ENCODE measurements at places on chromosomes 2 and 18.
A peak's percentile ranks its signal among the peaks of the same experiment; 100 is the strongest.

GRCh38 chr2:211455216-211455841 is 898.9 kb downstream of the CPS1 start:
- peak; percentile 46 for DNase-seq

DNA sequence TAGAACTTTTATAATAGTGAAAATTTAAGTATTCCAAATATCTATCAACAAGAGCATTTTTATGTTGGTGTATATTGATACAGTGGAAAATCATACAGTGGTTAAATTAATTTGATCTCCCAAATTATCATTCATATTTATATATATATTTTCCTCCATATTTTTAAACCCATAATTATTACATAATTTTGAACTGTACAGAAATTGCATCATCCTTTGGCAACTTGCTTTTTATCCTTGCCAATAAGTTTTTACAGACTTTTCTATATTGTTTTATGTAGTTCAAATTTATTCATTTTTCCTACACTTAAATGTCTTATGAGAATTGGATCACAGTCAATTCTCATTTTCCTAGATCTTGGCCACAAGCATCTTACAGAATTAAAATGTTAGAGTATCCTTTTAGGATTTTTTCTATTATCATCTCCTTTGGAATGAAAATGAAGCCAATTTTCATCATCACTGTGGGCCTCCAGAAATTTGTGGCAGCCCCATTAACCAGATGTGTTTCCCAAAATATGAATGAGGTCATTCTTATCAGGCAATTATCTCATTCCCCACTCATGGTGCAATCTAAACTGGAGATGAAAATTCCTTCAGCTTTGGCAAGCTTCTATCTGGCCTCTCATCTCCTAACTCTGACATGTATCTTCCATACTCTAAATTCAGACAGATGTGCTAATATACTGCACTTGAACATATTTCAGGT is 94.2 kb upstream of the DLGAP1 start:
- no peak for DNase-seq

- no peak for DNase-seq
Measured at GRCh38 chr2:157845081-157845480, 31.0 kb downstream of the ACVR1 start.

DNA sequence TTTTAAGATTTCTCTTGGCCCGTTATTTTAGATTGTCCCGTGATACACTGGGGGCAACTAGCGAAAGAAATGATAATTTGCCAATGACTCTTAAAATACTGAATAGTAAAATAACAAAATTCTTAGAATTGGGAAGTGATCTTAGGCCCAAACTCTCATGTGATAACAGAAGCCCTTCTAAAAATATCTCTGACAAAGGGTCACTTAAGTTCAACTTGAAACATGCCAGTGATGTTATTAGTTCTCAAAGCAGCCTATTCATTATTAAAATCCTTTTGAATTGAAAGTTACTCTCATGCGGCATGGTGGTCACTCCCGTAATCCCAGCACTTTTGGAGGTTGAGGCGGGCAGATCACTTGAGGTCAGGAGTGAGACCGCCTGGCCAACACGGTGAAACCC is 920.9 kb downstream of the NRXN1 start:
- no peak for DNase-seq

GRCh38 chr2:70897977-70898226 is 37.8 kb upstream of the ATP6V1B1 start:
- no peak for DNase-seq

- no peak for DNase-seq
Measured at GRCh38 chr2:74332550-74333174, 10.6 kb downstream of the SLC4A5 start.

- DNase-seq, result no peak
Measured at GRCh38 chr2:9775999-9776712, 67.1 kb upstream of the TAF1B start.
